ENCODE measurements at places on chromosomes 2 and 18.

- DNase-seq = peak; percentile 29
Observed at GRCh38 chr2:8049851-8050571, 631.8 kb upstream of the ID2 start.

GRCh38 chr18:10197097-10197496, 257.3 kb upstream of the APCDD1 start:
- peak; percentile 5 for DNase-seq

DNA sequence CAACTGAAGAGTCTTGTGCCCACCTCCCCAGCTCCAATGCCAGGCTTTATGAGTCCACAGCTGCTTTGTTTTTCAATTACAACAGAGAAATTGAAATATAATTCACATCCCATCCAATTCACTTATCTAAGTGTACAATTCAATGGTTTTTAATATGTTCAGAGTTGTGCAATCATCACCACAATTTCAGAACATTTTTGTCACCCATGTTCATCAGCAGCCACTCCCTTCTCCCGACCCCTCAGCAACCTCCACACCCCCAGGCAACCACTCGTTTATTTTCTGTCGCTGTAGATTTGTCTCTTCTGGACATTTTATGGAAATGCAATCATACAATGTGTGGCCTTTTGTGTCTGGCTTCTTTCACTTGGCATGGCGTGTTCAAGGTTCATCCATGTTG, 23.3 kb downstream of the INHBB start:
- no peak for DNase-seq

DNA sequence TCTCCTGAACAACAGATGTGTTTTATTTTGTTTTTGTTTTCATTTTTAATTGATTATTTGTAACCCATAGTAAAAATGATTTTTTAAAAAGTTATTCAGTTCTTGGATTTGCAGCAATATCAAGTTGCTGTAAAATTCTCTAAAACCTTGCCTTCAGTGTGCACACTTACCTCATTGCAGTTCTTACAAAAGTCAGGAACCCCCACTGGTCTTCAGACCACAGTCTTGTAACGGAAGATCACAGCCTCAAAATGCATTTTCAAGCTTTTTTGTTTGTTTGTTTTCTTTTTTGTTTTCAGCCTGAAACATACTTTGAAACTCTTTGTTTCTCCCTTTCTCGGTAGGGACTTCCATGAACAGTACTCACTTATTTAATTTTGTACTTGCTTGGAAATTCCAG, 1012.8 kb upstream of the GYPC start:
- no peak for DNase-seq

DNA sequence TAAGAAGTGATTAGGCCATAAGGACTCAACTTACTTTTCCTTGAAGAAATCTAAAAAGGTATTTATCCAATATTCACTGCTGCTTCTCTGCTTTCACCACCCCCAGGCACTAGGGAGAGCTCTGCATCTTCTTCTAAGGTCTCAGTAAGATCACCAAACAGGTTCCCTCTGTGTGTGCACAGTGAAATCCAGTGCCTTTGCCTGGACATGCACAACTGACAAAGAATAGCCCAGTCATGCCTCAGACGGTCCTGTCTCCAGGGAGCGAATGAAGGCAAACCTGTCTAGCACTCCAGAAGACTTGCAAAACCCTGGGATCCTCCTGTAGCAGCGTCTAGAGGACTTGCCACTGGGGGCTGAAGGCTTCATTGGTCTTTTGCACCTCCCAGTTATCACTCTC, 344.5 kb upstream of the LRATD1 start:
- DNase-seq = peak; percentile 63

- no peak for DNase-seq
Observed at GRCh38 chr2:139067874-139068273, 287.7 kb upstream of the NXPH2 start.
